Vein endothelial cell (primary cell): ENCODE measurements at places on chromosomes 13 and 19. TPM values are rescaled to one million over a fixed set of nuclear protein-coding genes. Genes with fewer than 3 reads are reported as not detected.

Gene KIR3DL2
- not detected in 2 replicates for total RNA-seq

Gene KLF2
- 4.2 and 9.5 TPM in 2 replicates for total RNA-seq

Gene DPF1
- total RNA-seq = 0.48 and 1.6 TPM in 2 replicates

Gene CEACAM6
- total RNA-seq = not detected in 2 replicates

Gene ZNF586
- total RNA-seq = 15.0 and 17.6 TPM in 2 replicates

Gene CYP4F8
- not detected in 2 replicates for total RNA-seq

Gene RFX1
- total RNA-seq = 3.1 and 3.6 TPM in 2 replicates

Gene CERS1
- total RNA-seq = 2.3 and 3.9 TPM in 2 replicates

Gene ZNF829
- total RNA-seq = 1.3 and 2.3 TPM in 2 replicates

Gene NKG7
- total RNA-seq = not detected in 2 replicates

Gene TBC1D17
- 12.8 and 15.4 TPM in 2 replicates for total RNA-seq

Gene ZNF441
- total RNA-seq = 5.6 and 6.4 TPM in 2 replicates

Gene SHISA2
- total RNA-seq = 0.98 and 2.1 TPM in 2 replicates
